CD4-positive, alpha-beta T cell treated with Interleukin-6 for 4 hours (primary cell): ENCODE measurements at places on chromosomes 3 and 15.

- no peak for DNase-seq
Measured at GRCh38 chr15:73789521-73790240, 36.5 kb upstream of the INSYN1 start.

DNA sequence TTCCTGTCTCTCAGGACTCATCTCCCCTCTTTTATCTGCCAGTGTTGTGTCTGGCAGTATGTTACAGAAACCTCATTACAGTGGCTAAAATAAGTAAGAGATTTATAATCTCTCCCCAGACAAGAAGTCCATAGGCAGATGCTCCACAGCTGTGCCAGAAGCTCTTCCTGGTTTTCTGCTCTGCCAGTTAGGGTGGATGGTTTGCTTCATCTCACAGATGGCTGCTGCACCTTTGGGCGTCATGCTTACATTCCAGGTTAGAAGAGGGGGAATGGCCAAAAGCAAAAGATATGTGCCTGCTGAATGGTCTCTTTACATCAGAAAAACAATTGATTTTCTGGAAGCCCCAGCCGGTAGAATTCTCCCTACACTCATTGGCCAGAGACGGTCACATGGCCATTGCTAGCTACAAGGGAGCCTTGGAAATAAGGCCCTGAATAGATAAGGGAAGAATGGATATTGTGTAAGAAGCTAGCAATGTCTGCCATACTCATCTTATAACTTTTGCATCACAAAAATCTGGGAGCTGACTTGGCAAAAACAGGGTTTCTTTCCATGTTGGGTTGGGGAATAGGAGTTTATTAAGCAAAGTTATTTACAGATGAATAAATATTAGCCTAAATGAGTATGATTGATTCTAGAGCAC, 91.1 kb downstream of the PDCD6IP start:
- no peak for DNase-seq

- DNase-seq = no peak
Measured at GRCh38 chr3:120680193-120680894, 1.7 kb downstream of the HGD start.

GRCh38 chr3:32540899-32541298, 29.8 kb downstream of the DYNC1LI1 start:
- no peak for DNase-seq

DNA sequence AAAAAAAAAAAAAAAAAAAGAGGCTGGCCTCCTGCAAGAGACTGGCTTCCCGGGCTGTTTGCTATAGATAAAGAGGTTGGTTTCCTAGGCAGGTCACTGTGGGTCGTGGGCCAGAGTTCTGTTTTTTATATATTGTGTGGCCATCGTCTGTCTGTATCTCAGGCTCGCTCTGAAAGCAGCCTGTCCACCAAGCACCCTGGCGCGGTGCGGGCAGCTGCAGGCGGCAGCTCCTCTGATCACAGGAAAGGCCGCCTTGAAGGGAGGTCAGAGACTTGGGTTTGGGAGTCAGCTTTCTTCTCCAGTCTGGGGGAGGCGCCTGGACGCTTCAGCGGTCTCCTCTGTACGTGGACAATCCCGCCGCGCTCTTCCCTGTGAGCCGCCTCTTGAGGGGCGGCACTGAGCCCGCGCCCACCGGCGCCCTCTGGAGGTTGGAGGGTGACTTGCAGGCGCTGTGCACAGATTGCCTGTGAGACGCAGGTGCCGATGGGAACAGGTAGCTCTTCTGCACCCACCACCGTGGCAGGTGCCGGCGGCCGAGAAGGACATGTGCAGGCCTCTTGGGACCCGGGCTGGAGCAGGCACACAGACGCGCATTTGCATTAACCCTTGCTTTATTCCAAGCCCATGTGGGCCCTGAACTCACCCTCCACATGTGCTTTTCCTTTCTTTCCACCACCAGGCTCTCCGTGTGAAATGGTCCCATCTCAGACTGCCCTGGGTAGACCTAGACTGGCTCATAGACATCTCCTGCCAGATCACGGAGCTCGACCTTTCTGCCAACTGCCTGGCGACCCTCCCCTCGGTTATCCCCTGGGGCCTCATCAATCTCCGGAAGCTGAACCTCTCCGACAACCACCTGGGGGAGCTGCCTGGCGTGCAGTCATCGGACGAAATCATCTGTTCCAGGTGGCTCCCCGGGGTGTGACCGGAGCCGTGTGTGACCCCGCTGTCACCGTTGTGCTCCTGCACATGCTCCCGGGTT, 89.3 kb downstream of the LRRK1 start:
- DNase-seq = peak; percentile 88

DNA sequence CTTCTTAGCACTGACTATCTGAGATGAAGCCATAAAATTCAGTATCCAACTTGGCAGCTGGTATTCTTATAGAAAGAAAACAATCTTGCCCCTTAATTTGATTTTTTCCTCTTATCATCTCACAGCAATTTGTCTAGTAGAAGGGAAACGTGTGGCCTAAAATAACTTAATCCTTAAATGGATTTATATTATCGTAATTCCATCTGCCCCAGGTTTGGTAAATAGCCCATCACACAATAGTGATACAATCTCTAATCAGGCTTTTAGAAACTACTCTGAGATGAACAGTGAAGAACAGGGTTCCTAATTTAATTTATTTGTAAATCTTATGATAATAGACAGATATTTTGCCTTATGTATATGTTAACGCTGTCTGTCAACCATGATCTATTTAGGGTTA, 24.8 kb downstream of the PEX5L start:
- DNase-seq = no peak

GRCh38 chr15:92812271-92812670, 87.9 kb upstream of the CHD2 start:
- no peak for DNase-seq

DNA sequence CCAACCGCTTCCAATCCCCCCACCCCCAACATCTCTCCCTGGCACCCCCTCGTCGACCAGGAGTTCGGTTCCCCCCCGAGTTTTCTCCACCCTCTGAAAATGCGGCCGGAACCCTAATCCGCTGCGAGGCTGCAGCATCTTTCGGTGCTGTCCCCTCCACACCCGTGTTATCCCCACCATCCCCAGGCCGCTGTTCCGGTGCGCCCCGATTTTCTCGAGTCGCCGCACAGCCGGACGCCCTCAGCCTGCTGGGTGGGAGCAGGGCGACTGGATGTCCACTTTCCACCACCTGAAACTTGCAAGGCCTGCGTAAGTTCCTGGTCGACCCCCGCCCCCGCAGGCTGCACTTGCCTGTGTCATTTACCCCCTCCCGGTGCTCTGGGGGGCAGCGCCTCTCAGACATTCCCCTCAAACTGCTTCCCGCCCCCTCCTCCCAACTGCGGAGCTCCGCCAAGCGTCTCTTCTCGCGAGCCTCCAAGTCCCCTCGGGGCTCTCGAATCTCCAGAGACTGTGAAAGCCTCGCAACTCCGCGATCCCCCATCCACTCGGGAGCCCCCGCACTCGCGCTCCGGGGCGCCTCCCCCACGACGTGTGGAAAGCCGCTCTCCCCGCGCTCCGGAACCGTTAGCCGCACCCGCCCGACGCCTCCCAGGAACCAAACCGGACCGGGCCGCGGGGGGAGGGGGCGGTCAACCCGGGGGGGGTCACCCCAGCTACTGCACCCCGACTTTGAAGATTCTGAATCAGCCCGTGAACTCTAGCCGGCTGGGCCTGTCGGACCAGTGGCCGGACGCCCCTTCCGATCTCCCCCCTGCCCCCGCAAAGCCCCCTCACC, 566 bp downstream of the ETV5 start:
- DNase-seq = peak; percentile 12

DNA sequence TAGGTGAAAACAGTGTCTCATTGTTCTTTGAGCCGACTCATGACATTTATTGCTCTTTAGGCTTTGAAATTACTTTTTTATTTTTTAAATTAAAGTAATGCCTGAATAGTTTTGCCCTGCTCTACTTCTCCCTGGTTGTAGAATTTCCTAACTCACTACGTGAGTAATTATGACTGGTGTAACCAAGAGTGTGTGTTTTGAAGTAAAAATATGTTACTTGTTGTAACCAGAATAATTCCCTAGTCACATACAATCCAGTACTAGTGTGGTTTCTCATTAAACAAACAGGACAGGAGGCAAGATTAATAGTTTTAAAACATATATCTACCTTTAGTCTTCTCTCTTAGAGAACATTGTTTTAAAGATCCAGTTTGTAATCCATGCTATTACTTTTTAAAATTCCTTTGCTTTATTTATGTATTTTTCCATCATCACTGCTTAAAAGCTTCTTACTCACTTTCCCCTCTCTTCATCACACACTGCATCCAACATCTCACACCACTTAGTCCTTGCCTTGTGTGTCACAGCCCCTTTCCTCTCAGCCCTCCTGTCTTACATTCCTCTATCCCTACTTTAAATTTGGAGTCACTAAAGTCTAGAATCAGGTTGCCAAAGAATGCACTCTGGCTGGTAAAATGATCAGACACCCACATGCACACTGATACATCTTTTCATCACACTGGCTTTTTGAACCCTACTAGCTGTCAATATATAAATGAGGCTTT, 219.7 kb downstream of the WNT5A start:
- DNase-seq = no peak

GRCh38 chr15:69317392-69317841, 18.7 kb downstream of the PAQR5 start:
- no peak for DNase-seq

DNA sequence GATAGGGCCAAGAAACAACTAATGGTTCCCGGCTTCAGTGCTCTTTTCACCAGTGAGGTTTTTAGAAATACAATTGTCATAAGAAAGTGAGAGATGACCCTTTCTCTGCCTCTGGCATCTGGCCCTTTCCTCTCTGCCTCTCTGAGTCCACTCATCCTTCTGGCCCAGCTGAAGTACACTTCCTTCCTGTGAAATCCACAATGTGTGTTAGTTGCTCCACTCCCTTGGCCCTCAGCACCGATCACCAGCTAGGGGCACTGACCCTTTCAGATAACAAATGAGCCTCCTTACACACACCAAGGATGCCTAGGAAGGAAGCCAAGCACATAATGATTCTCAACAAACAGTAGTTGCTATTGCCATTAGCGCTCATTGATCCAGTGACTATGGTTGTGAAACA, 2.9 kb upstream of the CAV3 start:
- no peak for DNase-seq

DNA sequence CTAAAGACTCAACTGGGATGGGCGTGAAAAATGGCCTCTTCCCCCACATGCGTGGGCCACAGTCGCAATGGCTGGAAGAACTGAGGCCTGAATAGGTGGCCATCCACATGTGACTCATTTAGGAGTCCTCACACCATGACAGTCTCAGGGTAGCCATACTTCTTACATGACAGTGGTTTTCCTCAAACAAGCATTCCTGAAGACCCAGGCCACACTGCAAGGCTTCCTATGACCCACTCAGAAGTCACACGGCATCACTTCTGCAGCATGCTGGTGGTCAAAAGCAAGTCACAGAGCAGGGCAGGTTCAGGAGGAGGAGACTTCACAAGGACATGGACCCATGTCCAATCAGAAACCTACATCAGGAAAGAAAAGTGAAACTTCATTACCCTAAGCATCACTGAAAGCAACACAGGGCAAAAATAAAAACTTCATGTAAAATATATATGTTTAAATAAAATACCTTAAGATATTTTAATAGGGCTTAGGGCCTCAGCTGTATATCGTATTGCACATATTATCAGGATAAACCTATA, 257.1 kb downstream of the OPA1 start:
- no peak for DNase-seq

DNA sequence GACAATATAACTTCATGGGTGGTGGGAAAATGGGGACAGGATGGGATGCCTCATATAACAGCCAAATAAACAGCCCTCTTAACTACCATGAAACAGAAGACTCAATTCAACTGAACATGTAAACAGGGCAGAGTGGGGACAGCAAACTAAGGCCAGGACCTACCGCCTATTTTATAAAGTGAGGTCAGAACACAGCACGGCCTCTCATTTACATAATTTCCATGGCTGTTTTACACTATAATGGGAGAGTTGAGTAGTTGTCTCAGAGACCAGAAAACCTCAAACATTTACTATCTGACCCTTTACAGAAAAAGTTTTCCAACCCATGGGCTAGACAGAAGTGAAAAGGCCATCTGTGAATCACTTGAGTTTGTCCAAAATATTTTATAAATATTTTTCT, 56.7 kb upstream of the SNRPA1 start:
- no peak for DNase-seq

- DNase-seq = no peak
Measured at GRCh38 chr3:33322412-33322811, 45.2 kb downstream of the FBXL2 start.

DNA sequence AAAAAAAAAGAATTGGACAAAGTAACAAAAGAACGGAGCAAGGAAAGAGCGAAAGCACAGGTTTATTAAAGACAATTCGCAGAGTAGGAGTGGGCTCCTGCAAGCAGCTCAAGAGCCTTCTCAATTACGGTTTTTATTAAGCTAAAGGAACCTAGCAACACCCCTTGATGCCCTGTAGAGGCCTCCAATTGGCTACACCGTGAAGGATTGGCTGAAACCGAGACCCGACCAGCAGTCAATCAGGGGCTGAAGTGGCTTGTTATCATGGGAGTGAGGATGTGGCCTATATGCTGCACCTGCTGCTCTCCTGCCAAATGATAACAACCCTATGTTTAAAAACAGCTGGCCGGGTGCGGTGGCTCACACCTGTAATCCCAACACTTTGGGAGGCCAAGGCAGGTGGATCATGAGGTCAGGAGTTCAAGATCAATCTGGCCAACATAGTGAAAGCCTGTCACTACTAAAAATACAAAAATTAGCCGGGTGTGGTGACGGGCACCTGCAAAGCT, 20.4 kb upstream of the AP3B2 start:
- DNase-seq = no peak

GRCh38 chr3:46242120-46242519, at the start of gene CCR3:
Gene CCR3, plus strand, starts transcription at chr3:46242460. Its CDS starts 22,699 bp downstream, at chr3:46265159.
- no peak for DNase-seq
